ENCODE measurements at places on chromosomes 2 and 18.

GRCh38 chr2:3396920-3397559, 17.5 kb downstream of the TRAPPC12 start:
- DNase-seq = no peak

DNA sequence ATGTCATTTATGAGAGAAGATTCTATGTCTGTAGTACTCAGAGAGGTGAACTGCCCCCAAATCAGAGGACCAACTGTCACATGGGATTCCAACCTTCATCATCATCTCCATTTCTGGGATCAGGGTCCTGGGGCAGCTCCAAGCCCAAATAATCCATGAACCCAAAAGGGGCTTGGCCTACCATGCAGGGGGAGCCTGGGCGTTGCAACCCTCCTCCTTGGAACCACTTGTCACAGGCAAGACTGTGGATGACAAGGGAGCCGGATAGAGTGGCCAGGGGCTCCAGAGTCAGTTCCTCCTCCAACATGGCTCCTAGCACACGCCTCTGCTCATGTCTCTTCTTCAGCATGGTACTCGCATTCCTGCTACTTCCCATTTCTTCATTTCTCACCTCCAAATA, 7.9 kb downstream of the CTLA4 start:
- DNase-seq = no peak

GRCh38 chr2:31526946-31527732, 53.6 kb downstream of the SRD5A2 start:
- no peak for DNase-seq

DNA sequence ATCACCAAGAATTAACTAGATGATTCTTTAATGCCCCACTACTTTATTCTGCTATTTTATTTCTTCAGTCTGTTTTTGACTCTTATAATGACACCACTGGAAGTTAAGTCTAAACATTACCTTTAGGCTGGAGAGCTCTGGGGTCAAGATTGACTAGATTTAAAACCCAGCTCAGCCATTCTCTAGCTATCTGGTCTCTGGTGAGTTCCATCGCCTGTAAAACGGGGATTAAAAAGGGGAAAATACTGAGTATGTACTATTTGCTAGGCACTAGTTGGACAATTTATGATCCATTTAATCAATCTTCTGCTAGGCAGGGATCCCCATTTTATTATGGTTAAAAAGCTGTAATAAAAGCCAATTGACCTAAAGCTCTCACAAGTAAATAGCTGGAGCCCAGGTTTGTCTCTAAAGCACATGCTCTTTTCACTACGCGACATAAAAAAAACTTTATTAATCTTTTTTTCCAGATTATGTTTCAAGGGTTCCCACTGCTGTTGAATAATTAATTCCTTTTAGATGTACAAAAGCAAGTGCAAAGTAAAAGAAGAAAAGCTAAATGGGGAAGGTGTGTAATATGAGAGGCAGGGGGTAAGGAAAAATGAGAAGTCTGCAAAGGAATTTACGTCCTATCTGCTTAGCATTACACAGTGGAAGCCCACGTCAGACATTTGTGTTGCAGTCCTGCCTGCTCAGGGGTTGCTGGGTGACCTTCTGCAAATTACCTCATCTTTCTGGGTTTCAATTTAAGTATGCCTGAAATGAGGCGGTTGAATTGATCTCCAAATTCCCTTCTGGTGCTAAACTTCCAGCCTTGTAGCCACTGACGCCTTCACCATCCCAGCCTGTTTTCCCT, 918 bp upstream of the NABP1 start:
- DNase-seq = peak; percentile 86

DNA sequence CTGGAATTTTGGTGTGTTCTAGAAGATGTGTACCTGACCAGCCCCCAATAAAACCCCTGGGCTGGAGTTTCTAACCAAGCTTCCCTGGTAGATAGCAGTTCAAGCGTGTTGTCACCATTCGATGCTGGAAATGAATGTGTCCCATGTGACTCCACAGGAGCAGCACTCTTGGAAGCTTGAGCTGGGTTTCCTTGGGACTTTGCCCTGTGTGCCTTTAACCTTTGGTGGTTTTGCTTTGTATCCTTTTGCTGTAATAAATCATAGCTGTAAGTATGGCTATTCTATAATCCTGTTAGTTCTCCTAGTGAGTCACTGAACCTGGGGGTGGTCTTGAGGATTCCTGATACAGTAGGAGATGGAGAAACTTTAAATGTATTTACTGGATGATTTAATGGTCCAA, 65.2 kb downstream of the KLHL14 start:
- DNase-seq = no peak

DNA sequence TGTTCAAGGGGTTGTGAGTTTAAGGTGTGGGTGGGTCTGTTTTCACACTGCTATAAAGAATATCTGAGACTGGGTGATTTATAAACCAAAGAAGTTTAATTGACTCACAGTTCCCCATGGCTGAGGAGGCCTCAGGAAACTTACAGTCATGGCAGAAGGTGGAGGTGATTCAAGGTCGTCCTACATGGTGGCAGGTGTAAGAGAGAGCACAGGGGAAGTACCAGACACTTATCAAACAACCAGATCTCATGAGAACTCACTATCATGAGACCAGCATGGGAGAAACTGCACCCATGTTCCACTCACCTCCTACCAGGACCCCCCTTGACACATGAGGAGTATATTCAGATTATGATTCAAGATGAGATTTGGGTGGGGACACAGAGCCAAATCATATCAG, 38.0 kb downstream of the RHBDD1 start:
- DNase-seq = no peak

GRCh38 chr18:2655954-2656236, 369 bp downstream of the SMCHD1 start:
- no peak for DNase-seq

- DNase-seq = no peak
Measured at GRCh38 chr2:10794876-10795275, 17.7 kb downstream of the PDIA6 start.

DNA sequence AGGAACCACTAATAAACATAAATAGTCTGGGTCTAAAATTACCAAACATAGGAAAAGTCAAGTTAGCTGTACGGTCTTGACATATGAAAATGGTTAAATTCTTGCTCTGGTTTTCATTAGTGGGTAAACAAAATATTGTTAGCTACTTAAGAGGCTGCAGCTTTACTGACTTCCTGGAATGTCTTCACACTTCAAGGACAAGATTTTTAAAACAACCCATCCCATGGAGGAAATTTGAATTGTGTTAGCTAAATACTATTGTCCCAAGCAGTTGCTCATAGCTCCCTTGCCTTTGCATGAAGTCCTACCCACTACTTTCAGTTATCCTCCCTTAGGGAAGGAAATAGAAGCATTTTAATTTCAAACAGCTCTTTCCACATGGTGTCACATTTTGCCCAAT, 128.5 kb downstream of the EPHA4 start:
- DNase-seq = no peak

- no peak for DNase-seq
Measured at GRCh38 chr18:65057439-65058083, 693.3 kb upstream of the CDH7 start.

DNA sequence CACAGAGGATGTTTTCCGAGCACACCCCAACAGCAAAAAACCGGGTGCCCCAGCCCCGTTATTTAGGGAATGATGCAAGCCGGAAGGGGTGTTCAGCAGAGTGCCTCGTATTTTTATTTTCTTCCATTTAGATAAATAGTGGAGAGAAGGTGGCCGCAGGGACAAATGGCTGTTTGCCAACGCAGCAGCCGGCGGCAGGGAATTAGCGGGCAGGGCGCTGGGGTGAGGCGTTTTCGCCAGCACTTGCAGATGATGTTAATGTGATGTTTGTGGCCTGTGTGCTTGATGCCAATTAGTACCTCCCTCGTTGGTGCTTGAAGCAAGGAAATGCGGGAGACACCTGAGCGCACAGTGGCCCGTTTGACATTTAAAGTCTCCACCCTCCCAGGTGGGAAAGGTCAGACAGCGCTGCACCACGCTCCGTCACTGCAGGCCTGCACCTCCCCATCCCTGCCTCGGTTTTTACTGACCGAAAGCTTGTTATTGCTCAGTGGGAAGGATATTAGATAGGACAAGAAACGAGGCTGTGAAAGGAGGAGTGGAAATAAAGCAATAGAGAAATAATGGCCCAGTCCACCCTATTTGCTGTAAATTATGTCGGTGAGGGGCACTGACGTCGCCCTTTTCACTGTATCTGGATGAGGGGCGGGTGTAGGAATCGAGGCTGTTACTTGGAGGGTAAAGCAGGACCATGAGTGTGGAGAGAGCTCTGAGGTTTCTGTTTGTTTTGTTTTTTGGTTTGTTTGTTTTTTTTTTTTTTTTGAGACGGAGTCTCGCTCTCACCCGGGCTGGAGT, 39.1 kb downstream of the NFATC1 start:
- DNase-seq = peak; percentile 33

- no peak for DNase-seq
Measured at GRCh38 chr2:213241817-213242216, 42.4 kb upstream of the SPAG16 start.

DNA sequence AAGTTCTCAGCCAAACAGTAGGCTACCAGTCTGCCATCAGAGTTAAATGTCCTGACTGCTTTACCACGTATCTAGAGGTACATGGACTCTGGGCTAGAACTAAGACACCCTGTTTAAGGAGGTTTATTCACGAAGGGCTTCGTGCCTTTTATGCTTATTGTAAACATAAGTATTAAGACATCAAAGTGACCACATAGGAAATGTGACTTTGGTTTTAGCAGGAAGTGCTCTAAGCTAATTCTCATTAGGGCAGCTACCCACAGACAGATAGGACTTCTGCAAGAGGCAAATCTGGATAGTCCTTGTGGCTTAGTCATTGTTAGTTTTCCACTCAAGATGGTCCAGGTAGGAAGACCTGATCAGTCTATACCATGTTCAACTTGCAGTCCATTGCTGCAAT, 233.3 kb upstream of the MGAT5 start:
- no peak for DNase-seq

All from astrocyte of the hippocampus (primary cell).